ENCODE measurements at places on chromosomes 12 and 14.

GRCh38 chr12:1473418-1473817 is 121.0 kb downstream of the FBXL14 start:
- peak; percentile 20 for DNase-seq

GRCh38 chr14:63863004-63863403 is 10.2 kb downstream of the SYNE2 start:
- no peak for DNase-seq

DNA sequence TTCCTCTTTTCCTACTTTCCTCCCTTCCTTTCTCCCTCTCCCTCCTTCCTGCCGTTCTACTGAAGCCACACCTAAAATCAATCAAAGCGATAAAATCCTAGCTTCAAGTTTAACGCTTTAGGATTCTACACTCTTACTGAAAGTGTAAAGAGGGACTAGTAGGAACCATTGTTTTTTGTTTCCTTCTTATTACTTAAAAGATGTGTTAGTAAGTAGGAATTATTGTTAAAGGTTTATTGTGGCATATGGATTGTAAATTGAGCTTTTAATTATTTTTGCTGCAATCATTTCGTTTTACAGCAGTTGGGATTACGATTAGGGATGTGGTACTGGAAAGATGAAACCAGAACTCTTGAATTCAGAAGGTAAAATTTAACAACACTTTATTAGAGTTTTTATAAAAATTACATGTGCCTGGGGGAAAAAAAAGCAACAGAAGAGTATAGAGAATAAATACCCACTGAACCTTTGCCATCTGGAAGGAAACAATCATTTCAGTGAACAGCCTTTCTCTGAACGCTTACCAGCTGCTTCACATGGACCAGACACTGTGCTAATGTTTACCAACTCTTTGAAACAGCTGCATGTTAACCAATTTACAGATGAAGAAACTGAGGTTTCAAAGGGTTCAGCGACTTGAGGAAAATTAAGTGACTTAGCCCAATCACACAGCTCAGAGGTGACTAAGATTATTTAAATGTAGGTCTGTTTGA is 1.0 kb downstream of the PPP1R36 start:
- no peak for DNase-seq

DNA sequence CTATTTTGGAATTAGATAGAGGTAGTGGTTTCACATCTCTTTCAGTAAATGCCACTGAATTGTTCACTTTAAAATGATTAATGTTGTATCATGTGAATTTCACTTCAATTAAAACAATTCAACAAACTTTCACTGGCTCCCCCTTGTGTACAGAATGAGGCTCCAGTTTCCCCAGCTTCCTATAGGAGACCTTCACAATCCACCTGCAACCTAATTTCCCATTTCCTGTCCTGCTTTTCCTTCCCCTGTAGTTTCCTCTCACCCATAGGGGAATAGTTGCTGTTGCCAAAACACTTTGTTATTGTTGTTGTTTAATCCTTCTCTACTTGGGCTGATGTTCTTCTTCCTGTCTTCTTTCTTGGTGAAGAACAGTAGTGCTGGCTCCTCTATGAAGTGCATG is 59.8 kb downstream of the NPAS3 start:
- DNase-seq = no peak

GRCh38 chr14:82911930-82912329 is 1378.3 kb upstream of the SEL1L start:
- no peak for DNase-seq

- DNase-seq = no peak
Observed at GRCh38 chr12:623172-623864, 39.9 kb downstream of the NINJ2 start.

Measured in stimulated activated CD4-positive, alpha-beta T cell treated with anti-CD3 and anti-CD28 coated beads, Interleukin-2, amount 100 ng/mL, for 24 hours (primary cell).